Fibroblast of the aortic adventitia (primary cell): ENCODE measurements at places on chromosomes 7 and 10. TPM values are rescaled to one million over a fixed set of nuclear protein-coding genes. Genes with fewer than 3 reads are reported as not detected.

PON1 gene
- not detected in 2 replicates for total RNA-seq

PIK3AP1 gene
- 2.0 TPM in 1 of 2 replicates, not detected in the other for total RNA-seq

CALHM3 gene
- total RNA-seq = not detected in 2 replicates

OPALIN gene
- not detected in 2 replicates for total RNA-seq

AHCYL2 gene
- total RNA-seq = 12.1 and 20.3 TPM in 2 replicates

COL1A2 gene
- total RNA-seq = 4,453 and 32,213 TPM in 2 replicates

CLRN3 gene
- total RNA-seq = not detected in 2 replicates

DIP2C gene
- 15.7 and 16.1 TPM in 2 replicates for total RNA-seq

AGR2 gene
- total RNA-seq = 0.25 TPM in 1 of 2 replicates, not detected in the other

HTRA1 gene
- total RNA-seq = 55.5 and 156 TPM in 2 replicates

TES gene
- total RNA-seq = 39.2 and 61.3 TPM in 2 replicates

SEPTIN14 gene
- not detected in 2 replicates for total RNA-seq

EBF3 gene
- total RNA-seq = 5.2 and 14.7 TPM in 2 replicates

OPN4 gene
- not detected in 2 replicates for total RNA-seq

IQUB gene
- total RNA-seq = 0.81 and 2.7 TPM in 2 replicates

FLNC gene
- 43.7 and 193 TPM in 2 replicates for total RNA-seq

GALNT17 gene
- total RNA-seq = 0.18 TPM in 1 of 2 replicates, not detected in the other

AKR1D1 gene
- not detected in 2 replicates for total RNA-seq

STOX1 gene
- total RNA-seq = 0.09 TPM in 1 of 2 replicates, not detected in the other

ZWINT gene
- 2.7 and 46.3 TPM in 2 replicates for total RNA-seq

ADCY1 gene
- 0.25 and 0.72 TPM in 2 replicates for total RNA-seq

SPDYE9 gene
- total RNA-seq = 0.08 TPM in 1 of 2 replicates, not detected in the other

DLX5 gene
- total RNA-seq = not detected in 2 replicates

DKK1 gene
- 51.7 and 123 TPM in 2 replicates for total RNA-seq

CFAP69 gene
- 3.2 and 6.4 TPM in 2 replicates for total RNA-seq

PNLIPRP1 gene
- not detected in 2 replicates for total RNA-seq

MLXIPL gene
- total RNA-seq = 0.72 and 2.0 TPM in 2 replicates

CPN1 gene
- total RNA-seq = not detected in 2 replicates

PAPOLB gene
- total RNA-seq = 0.18 TPM in 1 of 2 replicates, not detected in the other

GIMAP8 gene
- total RNA-seq = 0.09 and 0.16 TPM in 2 replicates

AIFM2 gene
- total RNA-seq = 2.5 and 7.3 TPM in 2 replicates

CLDN3 gene
- not detected in 2 replicates for total RNA-seq

TAF3 gene
- total RNA-seq = 3.9 and 6.5 TPM in 2 replicates

DRGX gene
- not detected in 2 replicates for total RNA-seq

SLC18A3 gene
- total RNA-seq = not detected in 2 replicates

ZNF438 gene
- total RNA-seq = 2.9 and 8.0 TPM in 2 replicates

PRF1 gene
- not detected in 2 replicates for total RNA-seq

STEAP1B gene
- total RNA-seq = 2.5 and 38.6 TPM in 2 replicates

ZNF804B gene
- not detected in 2 replicates for total RNA-seq

ANAPC16 gene
- 16.4 and 61.7 TPM in 2 replicates for total RNA-seq

TRIL gene
- 0.81 and 6.3 TPM in 2 replicates for total RNA-seq

IDI1 gene
- 48.1 and 67.4 TPM in 2 replicates for total RNA-seq

FASTK gene
- total RNA-seq = 62.7 and 86.0 TPM in 2 replicates
